Uterus (tissue), 4 donors: ENCODE measurements at places on chromosomes 1 and 21. TPM values are rescaled to one million over a fixed set of nuclear protein-coding genes. Genes with fewer than 3 reads are reported as not detected.
A peak's percentile ranks its signal among the peaks of the same experiment; 100 is the strongest.

DNA sequence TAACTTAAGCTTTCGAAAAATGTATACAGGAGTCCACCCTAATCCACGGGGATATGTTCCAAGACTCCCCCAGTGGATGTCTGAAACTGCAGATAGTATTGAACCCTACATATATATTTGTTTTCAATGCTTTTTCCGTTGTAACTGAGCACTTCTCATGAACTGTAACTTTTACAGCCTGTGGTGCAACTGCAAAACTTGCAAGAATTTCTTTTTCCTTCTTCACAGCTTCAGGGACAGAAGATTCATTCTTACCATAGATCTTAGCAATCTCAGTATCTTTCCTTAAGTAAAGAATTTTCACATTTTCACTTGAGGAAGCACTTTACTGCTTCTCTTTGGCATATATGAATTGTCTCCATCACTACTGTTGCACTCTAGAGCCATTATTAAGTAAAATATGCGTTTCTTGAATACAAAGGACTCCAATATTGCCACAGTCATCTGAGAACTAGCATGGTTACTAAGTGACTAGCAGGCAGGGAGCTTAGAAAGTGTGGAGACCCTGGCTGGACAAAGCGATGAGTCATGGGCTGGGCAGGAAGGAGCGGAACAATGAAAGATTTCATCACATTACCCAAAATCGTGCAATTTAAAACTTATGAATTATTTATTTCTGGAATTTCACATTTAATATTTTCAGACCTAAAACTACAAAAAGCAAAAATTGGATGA, 14.1 kb downstream of the DPYD start:
- peak; percentile 32 for DNase-seq

DNA sequence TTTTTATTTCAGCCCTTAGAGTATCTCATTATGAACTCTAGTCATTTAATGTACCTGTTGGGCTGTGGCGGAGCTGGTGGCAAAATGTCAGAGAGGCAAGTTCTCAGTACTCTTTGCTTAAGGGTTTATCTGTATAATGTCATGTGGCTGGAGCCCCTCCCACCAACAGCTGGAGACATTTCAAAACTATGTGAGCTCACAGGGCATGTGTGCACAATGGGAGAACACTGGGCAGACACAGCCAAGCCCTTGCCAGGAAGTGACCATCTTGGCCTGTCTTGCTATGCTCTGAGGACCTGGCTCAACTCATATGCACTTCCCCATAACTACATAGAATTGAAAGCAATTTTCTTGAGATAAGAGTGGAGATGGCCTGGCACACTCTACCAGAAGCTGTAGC, 296.4 kb downstream of the PTPRU start:
- DNase-seq, result no peak

- no peak for DNase-seq
Measured at GRCh38 chr1:108850929-108851328, 6.0 kb downstream of the AKNAD1 start.

DNA sequence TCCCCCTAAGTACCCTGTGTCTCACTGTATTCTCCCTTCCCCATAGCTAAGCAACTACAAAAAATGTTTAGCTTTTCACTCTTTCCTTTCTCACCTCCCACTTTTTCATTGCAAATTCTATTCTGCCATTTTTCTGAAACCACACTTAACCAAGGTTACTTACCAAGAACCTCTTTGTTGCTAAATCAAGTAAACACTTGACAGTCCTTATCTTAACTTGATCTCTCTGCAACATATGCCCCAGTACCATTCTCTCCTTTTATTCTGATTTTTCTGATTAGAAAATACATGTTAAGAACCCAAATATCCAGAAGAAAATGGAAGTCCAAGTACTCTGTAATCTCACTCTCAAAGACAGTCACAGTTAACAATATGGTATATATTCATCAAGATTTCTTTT, 16.0 kb downstream of the EVI5 start:
- no peak for DNase-seq

GRCh38 chr1:198927129-198927528, 288.3 kb downstream of the PTPRC start:
- DNase-seq, result no peak

MPL gene
- not detected for total RNA-seq

TMEM82 gene
- not detected for total RNA-seq
